CD4-positive, alpha-beta T cell treated with Interleukin-15 for 4 hours (primary cell): ENCODE measurements at places on chromosomes 5 and 9.

DNA sequence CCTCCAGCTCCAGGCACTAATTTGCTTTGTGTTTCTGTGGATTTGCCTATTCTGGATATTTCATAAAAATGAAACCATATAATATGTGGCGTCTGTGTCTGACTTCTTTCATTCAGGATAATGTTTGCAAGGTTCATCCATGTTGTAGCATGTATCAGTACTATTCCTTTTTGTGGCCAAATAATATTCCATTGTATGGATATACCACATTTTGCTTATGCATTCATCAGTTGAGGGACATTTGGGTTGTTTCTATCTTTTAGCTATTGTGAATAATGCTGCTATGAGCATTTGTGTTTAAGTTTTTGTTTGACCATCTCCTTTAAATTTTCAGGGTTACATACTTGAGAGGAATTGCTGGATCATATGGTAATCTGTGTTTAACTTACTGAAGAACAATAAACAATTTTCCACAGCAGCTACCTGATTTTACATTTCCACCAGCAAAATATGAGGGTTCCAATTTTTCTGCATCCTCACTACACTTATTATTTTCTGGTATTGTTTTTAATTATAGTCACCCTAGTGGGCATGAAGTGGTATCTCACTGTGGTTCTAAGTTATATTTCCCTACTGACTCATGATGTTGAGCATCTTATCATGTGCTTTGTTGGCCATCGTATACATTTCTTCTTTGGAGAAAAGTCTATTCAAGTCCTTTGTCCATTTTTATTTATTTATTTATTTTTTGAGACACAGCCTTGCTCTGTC, 63.9 kb downstream of the GCNT4 start:
- DNase-seq = no peak

GRCh38 chr9:69760278-69760610, 433 bp upstream of the PTAR1 start:
- DNase-seq = no peak

DNA sequence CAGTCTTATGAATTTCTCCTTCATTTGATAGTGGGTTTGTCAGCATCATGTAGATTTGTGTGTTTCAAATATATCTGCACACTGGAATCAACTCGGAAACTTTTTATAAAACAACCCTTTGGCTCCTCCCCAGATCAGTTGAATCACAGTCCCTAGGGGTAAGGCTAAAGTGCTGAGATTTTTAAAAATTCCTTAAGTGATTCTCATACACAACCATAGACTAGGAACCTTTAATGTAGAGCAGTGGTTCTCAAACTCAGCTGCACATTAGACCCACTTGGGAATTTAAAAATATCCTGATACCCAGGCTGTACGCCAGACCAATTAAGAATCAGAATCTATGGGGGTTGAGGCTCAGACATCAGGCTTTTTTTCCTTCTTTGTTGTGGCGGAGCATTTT, 17.5 kb upstream of the JAK2 start:
- DNase-seq = no peak

- no peak for DNase-seq
Observed at GRCh38 chr9:20446248-20446647, 176.1 kb downstream of the MLLT3 start.

GRCh38 chr5:79963261-79964061, 27.6 kb downstream of the MTX3 start:
- no peak for DNase-seq

DNA sequence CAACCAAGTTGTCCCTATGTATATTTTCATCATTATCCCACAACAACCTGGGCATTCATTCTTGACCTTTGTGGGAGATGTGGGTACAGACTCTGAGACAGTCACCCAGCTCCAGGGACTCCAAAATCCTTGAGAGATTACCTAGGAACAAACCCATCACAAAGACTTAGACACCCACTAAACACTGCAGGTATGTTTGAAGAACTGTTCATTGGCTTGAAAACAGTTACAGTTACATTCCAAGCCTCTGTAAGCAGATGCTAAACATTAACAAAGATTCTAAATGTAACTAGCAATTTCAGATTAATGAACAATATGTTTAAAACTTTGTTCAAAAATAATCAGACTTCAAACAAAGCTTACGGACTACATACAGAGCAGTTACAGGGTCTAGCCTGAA, 24.7 kb downstream of the DEPDC1B start:
- no peak for DNase-seq

DNA sequence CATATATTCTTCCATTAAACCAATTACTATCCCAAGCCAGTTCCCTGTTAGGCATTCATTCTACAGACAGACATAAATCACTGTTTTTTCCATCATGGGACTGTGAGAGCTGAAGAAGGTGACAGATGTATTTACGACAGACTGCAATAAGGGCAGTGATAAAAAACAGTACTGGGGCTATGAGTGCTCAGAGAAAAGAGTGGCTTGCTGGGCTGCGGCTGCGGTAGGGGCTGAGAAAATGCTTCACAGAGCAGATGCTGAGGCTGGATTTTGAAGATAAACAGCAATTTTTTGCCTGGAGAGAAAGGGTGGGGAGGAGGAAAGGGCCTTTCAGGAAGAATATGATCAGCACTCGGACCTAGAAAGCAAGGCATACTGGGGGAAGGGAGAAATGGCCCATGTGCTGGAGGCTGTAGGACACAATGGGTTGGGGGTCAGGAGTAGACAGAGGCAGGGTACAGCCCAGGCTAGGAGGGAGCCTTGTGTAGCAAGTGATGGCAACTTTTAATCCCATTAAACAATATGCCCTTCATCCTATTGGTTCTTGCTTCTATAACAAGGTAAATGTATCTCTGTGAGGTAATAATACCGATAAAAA, 279.3 kb downstream of the ASTN2 start:
- no peak for DNase-seq

DNA sequence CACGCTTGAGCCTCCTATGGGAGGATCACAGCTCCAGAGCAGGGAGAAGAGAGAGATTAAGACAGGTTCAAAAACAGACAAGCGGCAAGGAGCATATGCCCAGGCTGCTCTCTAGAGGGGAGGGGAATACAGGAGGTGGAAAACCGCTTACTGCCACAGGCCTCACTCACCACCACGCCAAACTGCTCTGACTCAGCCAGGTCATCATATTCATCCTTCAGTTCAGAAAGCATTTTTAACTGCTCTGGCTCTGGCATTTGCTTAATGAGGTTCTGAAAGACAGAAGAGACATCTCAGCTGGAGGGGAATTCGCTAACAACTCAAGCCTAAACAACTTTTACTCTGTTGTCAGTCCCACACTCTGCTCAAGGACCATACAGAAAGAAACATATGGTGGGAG, 40.1 kb downstream of the PCDHGC5 start:
- no peak for DNase-seq

DNA sequence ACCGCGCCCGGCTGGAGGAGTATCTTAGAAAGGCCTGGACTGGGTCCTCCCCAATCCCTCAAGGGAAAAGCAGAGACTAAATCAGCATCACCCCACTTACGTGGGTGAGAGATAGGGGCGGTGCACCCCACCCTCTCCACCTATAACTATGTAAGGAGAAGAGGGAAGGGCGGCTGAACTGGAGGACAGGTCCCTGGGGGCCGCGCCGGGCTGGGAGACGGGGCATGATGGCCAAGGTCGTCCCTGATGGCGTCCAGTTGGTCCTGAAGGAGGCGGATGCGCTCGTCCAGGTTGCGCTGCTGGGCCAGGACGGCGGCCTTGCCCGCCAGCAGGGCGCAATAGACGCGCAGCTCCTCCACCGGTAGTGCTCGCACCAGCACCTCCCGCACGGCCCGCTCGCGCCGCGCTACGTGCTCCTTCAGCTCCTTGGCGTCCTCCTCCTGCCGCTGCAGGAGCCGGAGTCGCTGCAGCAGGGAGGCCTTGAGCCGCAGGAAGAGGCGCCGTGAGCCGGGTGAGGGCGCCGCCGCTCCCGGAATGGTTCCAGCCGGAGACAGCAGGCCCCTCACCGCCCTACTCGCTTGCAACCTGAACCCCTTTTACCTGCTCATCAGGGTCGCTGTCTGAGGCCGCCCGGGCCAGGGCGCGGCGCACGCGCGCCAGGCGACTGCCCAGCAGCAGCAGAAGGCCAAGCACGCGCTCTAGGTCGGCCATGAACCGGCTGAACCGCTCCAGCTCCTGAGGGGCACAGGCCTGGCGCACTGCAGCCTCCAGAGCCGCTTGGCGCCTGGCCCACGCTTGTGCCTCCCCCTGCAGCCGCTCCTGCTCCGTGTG, 7.6 kb downstream of the SHROOM1 start:
- no peak for DNase-seq

- DNase-seq = no peak
Observed at GRCh38 chr5:178786859-178787499, 56.5 kb upstream of the ZNF354A start.

- no peak for DNase-seq
Observed at GRCh38 chr9:135294836-135295235, 184.7 kb upstream of the PPP1R26 start.

DNA sequence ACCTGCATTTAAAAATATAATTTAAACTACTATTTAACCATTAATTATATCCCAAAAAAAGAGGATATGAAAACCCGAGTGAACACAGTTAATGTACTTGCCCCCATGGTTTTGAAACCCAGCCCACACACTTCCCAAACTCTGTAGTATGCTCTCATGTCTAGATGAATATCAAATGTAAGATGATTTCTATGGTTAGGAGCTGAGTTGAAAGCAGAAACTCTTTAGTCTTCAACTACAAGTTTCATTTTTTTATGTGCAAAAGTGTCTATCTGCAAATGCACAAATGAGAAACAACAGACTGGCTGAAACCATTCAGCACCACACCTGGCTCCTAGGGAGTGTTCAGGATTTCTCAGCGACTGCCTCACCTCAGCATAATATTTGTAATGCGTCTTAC, 183.3 kb downstream of the SEMA5A start:
- no peak for DNase-seq

DNA sequence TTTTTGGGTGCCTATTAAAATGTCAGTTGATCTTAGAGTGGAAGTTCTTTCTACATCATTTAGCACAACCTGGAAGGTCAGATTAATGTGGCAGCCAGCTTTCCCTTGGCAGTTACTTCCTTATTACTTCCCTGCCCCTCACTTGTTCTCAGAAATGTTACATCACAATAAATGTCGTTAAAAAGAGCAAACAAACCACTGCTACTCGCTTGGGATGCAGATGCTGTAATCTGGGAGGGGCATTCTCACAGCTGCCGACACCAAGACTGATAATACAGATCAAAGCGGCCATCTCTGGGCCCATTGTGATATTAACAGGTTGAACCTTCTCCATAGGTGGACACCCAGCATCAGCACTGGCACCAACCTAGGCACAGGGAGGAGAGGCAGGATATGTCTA, 29.3 kb downstream of the PLAC8L1 start:
- no peak for DNase-seq

- no peak for DNase-seq
Observed at GRCh38 chr5:60703944-60704343, 4.0 kb upstream of the DEPDC1B start.

GRCh38 chr5:88761269-88761850, 121.6 kb downstream of the MEF2C start:
- DNase-seq = no peak

DNA sequence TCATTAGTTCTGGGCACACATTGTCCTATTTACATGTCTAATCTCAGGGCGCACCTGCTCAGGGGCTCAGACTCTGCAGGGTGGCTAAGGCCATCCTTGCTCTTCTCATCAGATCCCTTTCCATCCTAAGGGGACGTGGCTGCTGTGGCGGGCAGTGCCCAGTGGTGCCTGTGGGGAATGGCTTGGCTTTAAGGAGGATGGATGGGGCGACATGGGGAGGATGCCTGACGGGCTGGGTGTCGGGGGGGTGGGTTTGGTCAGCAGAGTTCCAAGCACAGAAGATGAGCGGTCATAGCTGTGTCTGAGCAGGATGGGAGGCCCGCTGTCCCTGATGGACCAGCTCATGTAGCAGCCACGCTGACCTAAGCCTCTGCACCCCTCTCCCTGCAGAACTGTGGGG, 40.9 kb upstream of the SUSD3 start:
- DNase-seq = no peak

- DNase-seq = no peak
Observed at GRCh38 chr9:135299651-135300345, 179.8 kb upstream of the PPP1R26 start.

DNA sequence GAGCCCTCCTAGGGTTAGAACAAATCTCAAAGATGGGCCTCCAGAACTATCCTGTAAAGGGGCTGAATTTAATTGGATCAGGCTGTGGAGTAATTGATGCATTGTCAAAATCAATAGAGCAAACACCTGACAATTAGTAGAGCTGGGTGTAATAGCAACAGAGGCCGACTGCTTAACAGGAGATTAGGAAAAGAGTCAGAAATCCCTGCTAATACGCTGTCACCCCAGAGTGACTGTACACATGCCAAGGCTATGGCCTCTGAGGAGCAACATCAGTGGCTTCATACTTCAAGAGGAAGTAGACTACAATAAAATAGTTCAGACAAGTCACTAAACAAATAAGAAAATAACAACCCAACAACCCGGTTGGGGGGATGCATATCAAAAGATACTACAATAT, 18.7 kb upstream of the GRPEL2 start:
- no peak for DNase-seq

GRCh38 chr5:81187885-81188284, 45.2 kb upstream of the CKMT2 start:
- no peak for DNase-seq

DNA sequence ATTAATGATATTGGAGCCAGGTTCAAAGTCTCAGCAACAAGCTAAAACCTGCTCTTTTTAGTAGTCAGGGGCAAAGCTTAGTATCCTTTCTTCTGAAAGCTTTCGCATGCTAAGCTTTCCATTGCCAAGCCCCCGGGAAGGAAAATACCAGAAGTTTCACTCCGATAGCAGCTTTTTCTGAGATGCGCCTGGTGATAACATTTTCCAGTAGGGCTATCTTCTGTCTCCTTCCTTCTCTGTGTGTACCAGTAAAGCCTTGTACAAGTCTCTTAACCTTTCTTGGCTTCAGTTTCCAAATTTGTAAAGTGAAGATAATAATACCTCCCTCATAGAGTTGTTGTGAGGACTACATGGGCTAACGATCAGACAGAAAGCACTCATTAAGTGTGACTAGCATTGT, 36.7 kb downstream of the DOCK8 start:
- no peak for DNase-seq

DNA sequence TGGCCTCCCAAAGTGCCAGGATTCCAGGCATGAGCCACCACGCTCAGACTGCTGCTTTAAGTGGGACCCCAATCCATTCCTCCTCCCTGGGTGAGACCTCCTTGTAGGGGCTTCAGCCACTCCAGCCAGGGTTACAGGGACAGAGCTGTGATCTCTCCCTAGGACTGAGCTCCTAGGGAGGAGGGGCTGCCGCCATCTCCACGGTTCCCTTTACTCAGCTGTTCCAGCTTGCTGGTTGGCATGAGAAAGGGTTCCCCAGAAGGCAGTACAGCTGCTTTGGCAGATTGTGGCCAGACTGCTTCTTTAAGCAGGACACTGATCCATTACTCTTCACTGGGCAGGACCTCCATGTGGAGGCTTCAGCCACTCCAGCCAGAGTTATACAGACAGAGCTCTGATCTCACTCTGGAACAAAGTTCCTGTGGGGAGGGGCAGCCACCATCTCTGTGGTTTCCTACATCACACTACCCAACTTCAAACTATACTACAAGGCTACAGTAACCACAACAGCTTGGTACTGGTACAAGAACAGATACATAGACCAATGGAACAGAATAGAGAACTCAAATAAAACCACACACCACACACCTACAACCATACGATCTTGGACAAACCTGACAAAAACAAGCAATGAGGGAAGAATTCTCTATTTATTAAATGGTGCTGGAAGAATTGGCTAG, 7.2 kb downstream of the INSL6 start:
- DNase-seq = peak; percentile 0

GRCh38 chr9:33297432-33297831, 7.1 kb downstream of the NFX1 start:
- DNase-seq = no peak

GRCh38 chr5:143065996-143066522, 295.9 kb downstream of the ARHGAP26 start:
- no peak for DNase-seq
